ENCODE measurements at places on chromosomes 4 and X.

GRCh38 chr4:41693629-41694028 lies 54.9 kb downstream of the PHOX2B start:
- DNase-seq: no peak

DNA sequence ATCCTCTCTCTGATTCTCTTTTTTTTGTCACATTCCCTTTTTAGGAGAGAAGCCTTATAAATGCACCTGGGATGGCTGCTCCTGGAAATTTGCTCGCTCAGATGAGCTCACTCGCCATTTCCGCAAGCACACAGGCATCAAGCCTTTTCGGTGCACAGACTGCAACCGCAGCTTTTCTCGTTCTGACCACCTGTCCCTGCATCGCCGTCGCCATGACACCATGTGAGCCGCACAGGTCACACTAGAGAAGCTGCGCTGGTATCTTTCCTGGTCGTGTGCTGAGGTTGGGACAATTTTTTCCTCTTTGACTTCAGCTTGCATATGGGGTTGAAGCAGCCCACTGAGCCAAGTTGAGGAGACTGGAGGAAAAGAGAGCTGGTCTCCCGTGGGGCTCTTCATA lies 52.1 kb downstream of the KLF8 start:
- no peak for DNase-seq

GRCh38 chr4:30283336-30283735 lies 436.8 kb upstream of the PCDH7 start:
- DNase-seq: no peak

GRCh38 chrX:118682258-118683014 lies 45.0 kb upstream of the IL13RA1 start:
- no peak for DNase-seq

DNA sequence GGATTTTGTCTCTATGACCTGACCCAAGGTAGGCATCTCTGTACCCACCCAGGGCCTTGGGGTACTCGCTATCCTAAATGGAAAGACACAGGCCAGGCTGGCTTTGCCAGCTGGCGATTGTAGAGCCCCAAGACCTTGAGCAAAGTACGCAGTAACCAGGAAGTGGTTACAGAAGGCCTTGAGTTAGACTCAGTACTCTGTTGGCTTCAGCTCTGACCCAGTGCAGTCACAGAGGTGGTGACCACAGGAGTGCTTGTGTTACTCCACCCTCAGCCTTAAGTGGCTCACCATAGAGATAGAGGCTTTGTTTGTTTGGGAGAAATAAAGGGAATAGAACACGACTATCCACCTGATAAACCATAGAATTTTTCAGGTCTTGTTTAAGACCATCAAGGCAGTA lies 880.5 kb upstream of the POU3F4 start:
- no peak for DNase-seq

GRCh38 chr4:25358515-25359275 lies 18.4 kb upstream of the ANAPC4 start:
- no peak for DNase-seq

DNA sequence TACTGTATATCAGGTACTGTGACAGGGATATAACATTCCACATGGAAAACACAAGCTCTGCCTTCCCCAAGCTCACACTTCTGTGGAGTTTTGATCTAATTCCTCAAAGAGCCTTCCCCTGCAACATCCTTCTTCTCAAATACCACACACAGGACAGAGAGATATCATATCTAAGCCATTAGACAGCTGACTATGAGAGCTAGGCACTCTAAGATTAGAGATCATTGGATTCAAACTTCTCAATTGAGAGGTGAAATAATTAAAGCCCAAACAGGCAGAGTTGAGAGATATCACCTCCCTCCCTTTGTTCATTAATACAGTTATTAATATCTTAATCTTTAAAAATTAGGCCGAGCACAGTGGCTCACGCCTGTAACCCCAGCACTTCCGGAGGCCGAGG lies 25.0 kb downstream of the TEC start:
- no peak for DNase-seq

DNA sequence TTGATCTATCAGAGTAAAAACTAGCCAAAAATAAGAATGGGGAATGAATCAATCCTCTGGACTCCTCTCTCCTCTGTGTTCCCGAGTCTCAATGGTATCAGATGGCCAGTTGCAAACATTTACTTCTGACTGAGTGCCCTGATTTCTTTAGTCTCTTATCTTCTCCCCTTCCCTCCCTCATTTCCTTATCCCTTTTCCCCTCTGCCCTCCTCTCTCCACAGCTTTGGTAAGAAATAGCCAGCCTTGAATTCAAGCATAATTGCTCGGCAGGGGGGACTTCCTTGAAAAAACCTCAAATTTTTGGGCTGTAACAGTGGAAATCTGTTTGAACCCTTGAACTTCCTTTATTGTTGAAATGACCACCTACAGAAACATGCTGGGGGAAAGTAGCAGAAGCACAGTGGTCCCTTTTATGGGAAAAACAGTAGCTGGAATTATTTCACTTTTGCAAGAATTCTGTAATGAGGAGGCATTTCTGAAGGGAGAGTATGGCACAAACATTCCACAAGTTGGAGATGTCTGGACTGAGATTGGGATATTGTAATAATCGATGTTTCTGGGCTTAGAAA lies 40.3 kb downstream of the NHS start:
- no peak for DNase-seq

DNA sequence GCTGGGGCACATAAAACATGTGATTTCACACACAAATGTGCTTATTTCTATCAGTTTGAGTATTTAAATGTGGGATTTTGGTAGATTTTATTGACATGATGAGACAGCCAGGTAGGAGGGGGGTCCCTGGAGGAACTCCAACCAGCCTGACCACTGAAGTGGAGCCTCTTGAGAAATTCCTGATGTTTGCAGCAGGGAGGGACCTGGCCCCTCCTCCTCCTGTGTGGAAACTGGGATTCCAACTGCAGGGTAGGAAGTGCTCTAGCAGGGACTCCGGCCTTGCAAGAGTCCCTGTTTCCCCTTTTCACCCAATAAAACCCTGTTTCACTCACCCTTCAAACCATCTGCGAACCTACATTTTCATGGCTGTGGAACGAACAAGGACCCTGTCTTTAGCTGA lies 2224.0 kb upstream of the AGA start:
- no peak for DNase-seq
